GM12891 (cell line): ENCODE measurements at places on chromosomes 5 and 9.
A peak's percentile ranks its signal among the peaks of the same experiment; 100 is the strongest.

GRCh38 chr9:37119360-37119759, 1.0 kb upstream of the ZCCHC7 start:
- DNase-seq, result no peak

DNA sequence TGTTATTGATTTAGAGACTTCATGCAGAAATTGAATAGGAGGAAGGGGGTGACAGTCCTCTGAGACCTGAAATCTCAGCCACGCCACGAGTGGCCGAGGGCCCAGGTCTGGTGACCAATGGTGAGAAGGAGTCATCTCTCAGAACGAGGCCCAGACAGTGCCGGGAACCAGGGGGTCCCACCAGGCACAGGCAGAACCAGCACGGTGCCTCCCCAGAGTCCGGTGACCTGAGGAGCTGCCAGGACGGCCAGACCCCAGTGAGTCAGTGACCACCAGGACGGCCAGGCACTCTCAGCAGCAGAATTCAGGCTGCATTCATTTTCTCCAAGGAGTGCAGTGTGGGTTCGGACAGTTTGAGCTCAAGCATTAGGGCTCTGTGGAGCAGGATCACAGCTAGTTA, 43.8 kb upstream of the NKD2 start:
- DNase-seq, result no peak

- no peak for DNase-seq
Observed at GRCh38 chr9:19151425-19152159, 24.3 kb upstream of the PLIN2 start.

GRCh38 chr5:153926201-153926600, 112.5 kb downstream of the FAM114A2 start:
- no peak for DNase-seq

GRCh38 chr5:1479581-1480188, 34.4 kb upstream of the SLC6A3 start:
- peak; percentile 73 for DNase-seq

- no peak for DNase-seq
Observed at GRCh38 chr5:159774476-159775031, 141.7 kb upstream of the ADRA1B start.

- no peak for DNase-seq
Observed at GRCh38 chr5:14215901-14216300, 72.8 kb downstream of the TRIO start.
